Esophagus squamous epithelium (tissue), 5 donors: ENCODE measurements at places on chromosomes 1 and 21.
A peak's percentile ranks its signal among the peaks of the same experiment; 100 is the strongest.

DNA sequence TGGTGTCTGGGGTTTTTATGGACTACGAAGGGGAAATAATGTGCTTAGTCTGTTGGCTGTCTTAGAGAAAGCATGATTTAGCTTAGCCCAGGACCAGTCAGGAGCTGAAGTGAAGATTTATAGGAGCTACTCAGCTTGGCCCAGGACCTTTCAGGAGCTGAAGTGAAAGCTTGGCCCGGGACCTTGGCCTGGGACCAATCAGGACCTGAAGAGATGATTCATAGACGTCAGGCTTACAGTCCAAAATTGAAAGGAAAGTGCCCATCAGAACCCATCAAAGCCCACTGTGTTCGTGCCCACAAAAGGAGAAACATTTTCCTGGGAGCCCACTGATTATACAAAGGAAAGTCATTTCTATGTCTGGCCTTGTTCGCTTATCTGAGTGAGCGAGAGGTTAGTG is 35.6 kb downstream of the MSTO1 start:
- no peak for DNase-seq

DNA sequence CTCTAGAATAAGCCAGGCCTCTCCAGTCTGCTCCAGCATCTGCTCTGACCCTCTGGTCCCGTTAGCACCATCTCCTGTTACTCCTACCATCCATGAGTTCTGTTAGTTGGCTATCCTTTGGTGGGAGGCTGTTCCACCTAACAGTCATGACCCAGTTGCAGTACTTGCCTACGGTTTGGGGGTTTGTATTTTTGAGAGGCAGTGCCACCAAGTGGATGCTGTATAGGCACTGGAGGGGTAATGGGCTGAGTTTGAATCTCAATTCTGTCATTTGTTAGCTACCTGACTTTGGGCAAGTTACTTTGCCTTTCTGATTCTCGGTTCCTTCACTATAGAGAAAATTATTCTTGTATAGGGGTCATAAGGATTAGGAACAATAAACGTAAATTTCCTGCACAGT is 12.1 kb upstream of the C8B start:
- DNase-seq, result no peak

- DNase-seq, result no peak
These were observed 2.4 kb downstream of the ZMYND12 start for GRCh38 chr1:42453386-42453785.

- DNase-seq, result no peak
These were observed 30.4 kb upstream of the SLC30A1 start for GRCh38 chr1:211609120-211610024.

- DNase-seq, result no peak
These were observed 217.4 kb upstream of the KIAA0040 start for GRCh38 chr1:175409938-175410337.

DNA sequence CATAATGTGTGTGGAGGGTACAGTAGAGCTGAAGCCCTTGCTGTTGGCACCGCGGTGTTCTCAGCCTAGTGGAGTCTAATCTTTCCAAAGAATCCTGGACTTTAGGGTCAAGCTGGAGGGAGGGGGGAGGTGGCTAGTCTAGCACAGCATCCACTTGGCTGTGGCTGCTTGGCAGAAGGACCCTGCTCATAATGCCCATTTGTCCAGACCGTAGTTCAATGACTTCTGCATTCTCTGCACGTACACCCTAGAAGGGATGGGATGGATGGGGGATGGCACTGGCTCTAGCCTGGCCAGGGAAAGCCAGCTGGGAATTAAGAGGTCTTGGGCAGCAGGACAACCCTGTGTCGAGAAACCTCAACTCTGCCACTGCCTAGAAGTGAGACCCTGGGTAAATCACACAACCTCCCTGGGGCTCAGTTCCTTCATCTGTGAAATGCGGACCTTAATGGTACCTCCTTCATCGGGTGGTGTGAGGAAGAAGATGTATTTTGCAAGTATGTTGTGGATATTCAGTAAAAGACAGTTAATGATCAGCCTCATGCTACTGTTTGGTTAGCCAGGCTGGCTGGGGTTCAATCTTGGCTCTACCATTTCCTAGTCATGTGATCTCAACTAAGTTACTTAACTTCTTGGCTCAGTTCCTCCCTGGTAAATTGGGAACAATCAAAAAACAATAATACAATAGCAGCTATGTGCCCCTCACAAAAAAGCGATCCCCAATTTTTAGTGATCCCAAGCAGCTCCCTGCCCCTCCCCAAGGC is 27.2 kb upstream of the CLIC4 start:
- DNase-seq, result no peak

DNA sequence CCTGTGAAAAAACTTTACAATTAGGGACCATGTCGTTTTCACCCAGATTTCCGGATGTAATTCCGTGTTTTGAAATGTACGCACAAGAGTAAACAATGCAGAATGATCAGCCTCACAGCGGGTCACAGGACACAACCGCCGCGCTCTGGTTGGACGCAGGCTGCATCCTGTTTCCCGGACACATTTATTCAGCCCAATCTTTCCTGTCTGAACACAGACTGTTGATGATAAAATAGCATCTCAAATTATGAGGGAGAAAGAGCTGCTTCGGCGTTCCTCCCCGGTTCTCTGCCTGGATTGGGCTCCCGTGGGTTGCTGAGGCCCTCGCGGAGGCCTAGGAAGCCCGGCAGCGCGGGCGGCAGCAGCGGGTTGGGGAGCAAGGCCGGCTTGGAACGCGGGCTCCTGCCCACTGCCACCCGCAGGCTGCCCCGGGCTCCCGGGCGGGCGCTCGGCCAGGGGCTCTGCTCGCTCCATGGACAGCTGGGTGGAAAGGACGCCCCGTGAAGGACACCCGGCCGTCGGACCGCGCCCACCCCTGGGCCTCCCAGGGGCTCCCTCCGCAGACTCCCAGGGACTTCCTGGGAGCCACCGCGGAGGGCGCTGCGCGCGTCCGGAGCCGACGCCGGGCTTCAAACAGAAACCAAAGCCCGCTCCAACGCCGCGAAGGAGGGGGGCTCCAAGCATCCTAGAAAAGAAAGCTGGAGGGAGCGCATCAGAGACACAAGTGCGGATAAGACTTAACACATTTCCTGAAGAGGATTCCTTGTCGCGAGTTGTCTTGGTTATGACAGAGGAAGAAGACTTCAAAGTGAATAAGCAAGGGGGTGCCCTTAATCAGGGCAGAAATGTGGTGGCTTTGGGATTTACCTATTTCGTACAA is 122.3 kb downstream of the ESRRG start:
- DNase-seq, result peak; percentile 1

DNA sequence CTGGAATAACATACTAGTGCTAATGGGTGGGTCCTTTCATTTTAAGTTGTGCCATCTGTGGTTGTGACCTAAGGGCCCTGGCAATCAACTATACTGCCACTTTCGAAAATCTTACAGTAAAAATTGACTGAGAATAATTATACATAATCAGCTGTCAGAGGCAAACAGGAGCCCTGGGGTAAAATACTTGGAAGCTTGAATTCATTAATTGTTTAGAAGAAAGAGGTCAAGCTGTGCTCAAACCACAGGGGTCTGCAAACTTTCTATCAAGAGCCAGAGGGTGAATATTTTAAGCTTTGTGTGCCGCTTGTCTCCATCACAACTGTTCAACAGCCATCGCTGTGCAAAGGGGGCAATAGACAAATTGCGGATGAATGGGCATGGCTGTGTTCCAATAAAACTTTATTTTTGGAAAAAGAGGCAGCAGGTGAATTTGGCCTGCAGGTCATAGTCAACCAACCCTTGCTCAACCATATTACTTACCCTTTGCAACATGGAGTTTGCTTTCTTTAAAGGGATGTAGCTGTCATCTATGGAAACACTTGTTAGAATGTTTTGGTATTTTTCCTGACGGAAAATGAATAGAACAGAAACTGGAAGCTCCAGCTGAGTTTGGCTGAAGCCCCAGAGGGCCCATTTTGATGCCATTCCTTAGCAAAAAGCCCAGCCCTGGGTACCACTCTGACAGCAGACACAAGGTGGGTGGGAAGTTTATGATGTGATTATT is 35.7 kb upstream of the USP1 start:
- no peak for DNase-seq

- DNase-seq, result no peak
These were observed 26.2 kb downstream of the MAGI3 start for GRCh38 chr1:113416496-113416895.

DNA sequence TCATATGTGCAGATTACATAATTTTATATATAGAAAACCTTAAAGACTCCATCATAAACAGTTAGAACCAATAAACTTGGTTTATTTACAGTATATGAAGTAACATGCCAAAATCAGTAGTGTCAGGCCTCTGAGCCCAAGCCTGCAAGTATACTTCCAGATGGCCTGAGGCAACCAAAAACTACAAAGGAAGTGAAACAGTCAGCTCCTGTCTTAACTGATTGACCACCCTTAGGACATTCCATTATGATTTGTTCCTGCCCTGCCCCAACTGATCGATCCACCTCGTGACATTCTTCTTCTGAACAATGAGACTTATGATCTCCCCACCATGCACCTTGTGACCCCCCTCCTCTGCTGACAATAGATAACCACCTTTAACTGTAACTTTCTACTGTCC is 630.3 kb downstream of the AMY1C start:
- DNase-seq, result no peak

- DNase-seq, result no peak
These were observed 25.0 kb downstream of the CD55 start for GRCh38 chr1:207346513-207346912.

GRCh38 chr1:171969813-171970212 is 128.5 kb downstream of the DNM3 start:
- DNase-seq, result no peak

DNA sequence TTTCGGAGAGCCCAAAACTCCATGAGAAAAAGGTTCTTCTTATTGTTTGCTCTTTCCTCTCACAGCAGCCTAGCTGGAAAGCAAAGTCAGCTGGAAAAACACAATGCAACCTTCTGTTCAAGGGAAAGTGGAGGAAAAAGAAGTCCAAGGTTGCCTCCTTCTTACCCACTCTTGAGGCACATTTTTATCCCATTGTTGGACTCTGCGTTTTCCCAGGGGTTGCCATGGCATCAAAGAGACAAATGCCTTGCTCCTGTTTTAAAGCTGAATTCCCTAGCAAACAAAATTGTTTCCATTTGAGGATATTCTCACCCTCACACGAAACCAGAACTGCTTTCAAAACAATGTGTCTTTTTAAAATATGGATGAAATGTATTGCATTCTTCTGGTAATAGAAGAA is 45.1 kb upstream of the PALMD start:
- no peak for DNase-seq
